NCI-H187 (cell line): ENCODE measurements at places on chromosomes 5 and 9.

- DNase-seq: no peak
These were observed 94.2 kb upstream of the SAP30L start for GRCh38 chr5:154351566-154351965.

- DNase-seq: no peak
These were observed 96.3 kb upstream of the FANCC start for GRCh38 chr9:95413793-95414192.

DNA sequence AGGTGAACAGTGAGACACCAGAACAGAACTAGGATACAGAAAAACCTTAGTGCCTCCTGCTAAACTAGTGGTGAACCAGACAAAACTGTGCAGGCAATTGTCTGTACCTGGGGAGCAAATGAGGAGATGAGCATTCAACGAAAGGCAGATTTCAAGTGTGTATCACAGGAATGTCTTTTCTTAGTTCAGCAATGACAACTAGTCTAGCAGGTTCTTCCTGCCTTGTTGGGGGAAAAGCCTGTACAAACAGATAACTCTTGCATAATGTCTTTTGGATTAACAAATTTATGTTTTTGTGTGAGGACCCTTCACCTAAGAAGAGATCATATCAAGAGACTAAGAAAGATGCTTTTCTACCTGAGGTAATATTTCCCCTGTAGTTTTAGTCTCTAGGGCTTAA is 21.8 kb upstream of the DENND4C start:
- DNase-seq: no peak

GRCh38 chr5:136047858-136048257 is 19.1 kb downstream of the TGFBI start:
- DNase-seq: no peak

GRCh38 chr5:139660105-139660922 is 12.2 kb downstream of the CXXC5 start:
- no peak for DNase-seq

DNA sequence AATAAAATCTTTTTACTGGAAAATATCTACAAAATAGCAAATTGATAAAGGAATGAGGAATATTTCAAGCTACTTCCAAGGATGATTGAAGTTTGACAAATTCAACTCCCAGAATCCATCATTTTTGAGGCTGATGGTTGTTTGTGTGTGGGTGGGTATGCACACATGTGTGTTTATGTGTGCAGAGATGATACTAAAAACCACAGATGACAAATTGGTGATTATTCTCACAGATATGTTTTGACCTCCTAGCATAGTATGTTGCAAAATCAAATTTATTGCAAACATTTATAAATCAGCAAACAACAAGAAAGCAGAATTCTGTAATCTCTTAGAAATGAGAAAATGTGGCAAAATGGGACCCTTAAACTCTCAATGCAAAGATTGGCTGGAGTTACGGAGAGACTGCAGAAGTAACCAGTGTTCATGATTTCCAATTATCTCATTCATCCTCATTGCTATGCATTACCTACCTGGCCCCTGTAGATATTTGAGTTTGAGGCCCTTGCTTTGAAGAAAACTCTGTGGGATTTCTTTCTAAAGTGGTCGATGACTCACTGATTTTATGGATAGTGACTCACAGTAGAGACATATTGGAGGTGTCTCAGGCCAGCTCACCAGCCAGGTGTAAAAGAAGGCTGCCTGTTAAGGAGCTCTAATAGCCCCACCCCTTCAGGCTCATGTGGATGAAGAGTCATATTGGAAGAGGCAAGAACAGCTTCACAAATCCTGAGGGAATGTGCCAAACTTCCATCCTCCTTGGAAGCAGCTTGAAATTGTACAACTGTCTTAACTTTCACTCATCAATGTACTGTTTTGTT is 44.6 kb upstream of the TMC1 start:
- DNase-seq: no peak

GRCh38 chr9:82584349-82584863 is 478.5 kb downstream of the RASEF start:
- no peak for DNase-seq

GRCh38 chr5:84783003-84783402 is 398.3 kb upstream of the EDIL3 start:
- DNase-seq: no peak

DNA sequence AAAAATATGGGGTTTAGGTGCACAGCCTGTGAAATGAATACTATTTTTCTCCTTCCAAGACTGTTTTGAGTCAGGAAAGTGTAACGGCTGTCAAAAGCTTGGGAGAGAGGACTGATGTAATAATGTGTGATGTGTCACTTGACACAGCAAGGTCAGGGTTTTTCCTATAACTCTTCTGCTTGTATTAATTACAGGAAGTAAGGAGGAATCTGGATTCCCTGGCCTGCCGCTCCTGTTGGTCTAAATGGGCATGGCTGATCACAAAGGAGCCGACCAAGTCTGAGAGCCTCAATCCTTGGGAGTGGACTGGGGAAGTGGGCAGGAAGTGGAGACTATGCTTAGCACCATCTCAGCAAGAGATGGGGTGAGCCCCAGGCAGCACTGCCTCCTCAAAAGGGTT is 16.7 kb upstream of the SLC28A3 start:
- DNase-seq: no peak

- DNase-seq: no peak
These were observed 904 bp downstream of the RPL12 start for GRCh38 chr9:127450243-127450760.

DNA sequence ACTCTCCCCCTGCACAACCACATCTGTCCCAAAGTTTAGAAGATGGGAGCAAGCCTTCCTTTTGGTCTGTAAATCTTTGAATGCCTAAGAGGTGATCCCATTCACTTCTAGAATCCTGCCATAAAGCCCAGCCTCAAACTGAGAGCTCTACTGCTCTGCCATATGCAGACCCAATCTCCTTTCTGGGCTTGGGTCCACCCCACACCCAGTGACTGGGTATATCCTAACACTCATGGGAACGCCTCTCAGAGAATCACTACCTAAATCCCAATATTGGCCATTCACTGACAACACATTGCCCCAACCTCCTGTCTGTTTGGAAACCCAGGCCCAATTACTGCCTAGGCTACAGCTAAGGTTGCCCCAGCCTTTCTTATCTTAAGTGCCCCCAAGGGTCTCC is 90.7 kb downstream of the MAMDC2 start:
- no peak for DNase-seq

- DNase-seq: peak; percentile 78
These were observed 28.8 kb downstream of the TMEM174 start for GRCh38 chr5:73201547-73202513.

GRCh38 chr5:116502616-116503015 is 72.0 kb downstream of the SEMA6A start:
- no peak for DNase-seq

DNA sequence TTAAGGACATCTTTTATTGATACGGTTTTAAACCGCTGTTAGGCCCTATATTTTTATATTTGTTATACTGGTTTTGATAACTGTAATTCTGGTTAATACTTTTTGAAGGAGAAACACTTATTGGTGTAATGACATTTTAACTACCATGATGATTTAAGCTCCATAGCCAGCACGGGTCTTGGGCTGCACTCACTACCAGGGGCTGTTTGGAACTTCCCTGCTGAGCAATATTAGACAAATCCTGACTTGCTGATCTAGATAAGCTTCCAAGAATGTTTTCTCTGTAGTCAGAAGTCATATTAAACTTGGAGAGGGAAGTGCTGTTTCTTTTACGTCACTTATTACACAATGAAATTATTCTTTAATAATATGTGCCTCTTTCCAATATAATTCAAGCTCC is 540.0 kb upstream of the GRAMD2B start:
- no peak for DNase-seq

DNA sequence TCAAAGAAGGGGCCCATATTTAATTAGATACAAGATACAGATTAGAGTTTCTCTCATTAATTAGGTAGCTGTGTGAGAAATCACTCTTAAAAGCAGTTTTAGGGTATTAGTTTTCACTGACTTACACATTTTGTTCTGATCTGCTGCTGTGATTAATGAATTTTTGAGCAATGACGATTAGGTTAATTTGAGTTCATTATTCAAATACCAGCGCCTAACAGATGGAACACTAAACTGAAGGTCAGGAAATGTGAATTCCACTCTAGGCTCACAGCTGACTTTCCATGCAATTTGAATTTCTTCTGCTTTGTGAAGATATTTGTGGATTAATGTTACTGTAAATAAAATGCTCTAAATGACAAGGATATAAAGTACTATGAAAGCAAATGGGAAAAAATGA is 380.6 kb downstream of the ADGRV1 start:
- DNase-seq: no peak

DNA sequence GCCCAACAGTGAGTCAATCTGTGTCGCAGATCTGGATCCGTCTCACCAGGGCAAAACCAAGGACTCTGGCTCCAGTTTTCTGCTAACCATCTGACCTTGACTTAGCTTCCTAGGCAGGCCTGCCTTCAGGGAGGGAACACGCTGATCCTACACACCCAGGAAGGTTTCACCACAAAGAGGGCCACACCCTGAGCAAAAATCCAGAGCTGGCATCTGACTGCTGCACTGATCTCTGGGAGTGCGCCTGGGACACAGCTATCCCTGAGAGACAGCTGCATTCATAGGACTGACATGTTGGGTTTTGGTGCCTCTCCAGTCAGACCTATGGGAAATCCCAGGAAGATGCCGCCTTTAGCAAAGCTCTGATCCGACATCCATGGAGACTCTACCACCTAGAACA is 47.5 kb downstream of the CDK5RAP2 start:
- DNase-seq: no peak

GRCh38 chr9:16985559-16986348 is 115.3 kb upstream of the BNC2 start:
- no peak for DNase-seq

- DNase-seq: no peak
These were observed 111.1 kb upstream of the FBN2 start for GRCh38 chr5:128649192-128649591.

DNA sequence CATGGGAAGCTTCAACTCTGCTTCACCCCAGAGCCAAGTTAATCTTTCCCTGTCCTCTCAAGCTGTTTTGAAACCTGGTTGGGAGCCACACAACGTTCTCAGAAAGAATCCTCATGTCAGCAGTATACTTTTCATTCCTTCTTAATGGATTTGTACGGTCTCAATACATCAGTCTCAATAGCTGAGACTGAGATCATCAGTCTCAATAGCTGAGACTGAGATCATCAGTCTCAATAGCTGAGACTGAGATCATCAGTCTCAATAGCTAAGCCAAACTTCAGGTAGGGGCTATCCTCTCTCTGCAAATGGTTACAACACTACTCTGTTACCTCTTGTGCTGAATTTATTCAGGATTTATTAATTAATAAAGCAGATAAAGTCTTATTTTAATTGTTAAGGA is 1317.4 kb upstream of the CDH9 start:
- no peak for DNase-seq

- DNase-seq: no peak
These were observed 56.5 kb upstream of the RAI14 start for GRCh38 chr5:34599471-34600117.

DNA sequence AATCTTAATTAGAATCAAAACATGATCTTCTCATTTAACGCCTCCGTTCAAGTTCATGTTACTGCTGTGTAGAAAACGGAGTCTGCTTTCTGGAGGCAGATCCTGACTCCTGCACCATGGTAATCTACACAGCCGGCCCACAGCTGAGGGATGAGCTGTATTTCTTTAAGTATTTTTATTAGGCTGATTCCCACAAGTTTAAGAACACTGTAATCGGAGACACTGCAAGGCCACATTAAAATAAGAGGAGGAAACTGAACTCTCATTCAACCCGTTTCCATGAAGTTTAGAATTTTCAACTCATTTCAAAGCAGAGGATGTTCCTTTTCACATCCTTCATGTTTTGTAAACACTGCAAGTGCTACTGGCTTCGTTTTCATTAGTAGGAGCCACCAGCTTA is 372.2 kb downstream of the NFIB start:
- DNase-seq: no peak

- DNase-seq: no peak
These were observed 14.6 kb upstream of the SNX2 start for GRCh38 chr5:122760236-122760635.

- DNase-seq: no peak
These were observed 134.3 kb upstream of the POU5F2 start for GRCh38 chr5:93875693-93876092.

DNA sequence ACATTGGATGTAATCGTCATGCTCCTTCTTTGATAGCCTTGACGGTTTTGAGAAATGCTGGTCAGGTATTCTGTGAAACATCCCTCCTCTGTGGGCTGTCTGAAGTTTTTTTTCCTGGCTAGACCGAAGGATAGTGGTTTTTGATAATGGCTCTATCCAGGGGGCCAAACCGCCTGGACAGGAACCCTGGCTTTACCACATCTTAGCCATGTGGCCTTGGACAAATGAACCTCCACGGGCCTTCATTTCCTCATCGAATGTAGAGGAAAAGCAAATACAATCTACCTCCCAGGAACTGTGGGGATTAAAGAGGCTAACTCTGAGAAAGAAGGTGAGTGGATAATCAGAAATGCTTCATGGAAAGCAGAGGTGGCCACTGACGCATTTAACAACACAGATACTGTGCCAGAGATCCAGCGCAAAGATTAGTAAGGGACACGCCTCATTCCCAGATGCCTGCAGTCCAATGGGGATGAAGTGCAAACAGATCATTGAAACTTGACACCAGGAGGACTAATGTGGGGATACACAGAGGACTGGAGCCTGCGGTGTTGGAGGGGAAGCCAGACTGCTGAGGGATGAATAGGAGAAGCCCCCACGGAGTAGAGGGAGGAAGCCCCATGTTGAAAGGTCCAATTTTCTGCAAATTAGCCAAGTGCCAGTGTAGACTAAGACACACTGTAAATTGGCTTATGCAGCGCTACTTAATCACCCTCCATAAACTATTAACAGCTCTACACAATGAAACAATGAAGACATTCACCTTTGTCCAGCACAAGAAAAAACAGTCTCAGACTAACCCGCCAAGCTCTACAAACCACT is 41.6 kb downstream of the MYO10 start:
- peak; percentile 9 for DNase-seq

DNA sequence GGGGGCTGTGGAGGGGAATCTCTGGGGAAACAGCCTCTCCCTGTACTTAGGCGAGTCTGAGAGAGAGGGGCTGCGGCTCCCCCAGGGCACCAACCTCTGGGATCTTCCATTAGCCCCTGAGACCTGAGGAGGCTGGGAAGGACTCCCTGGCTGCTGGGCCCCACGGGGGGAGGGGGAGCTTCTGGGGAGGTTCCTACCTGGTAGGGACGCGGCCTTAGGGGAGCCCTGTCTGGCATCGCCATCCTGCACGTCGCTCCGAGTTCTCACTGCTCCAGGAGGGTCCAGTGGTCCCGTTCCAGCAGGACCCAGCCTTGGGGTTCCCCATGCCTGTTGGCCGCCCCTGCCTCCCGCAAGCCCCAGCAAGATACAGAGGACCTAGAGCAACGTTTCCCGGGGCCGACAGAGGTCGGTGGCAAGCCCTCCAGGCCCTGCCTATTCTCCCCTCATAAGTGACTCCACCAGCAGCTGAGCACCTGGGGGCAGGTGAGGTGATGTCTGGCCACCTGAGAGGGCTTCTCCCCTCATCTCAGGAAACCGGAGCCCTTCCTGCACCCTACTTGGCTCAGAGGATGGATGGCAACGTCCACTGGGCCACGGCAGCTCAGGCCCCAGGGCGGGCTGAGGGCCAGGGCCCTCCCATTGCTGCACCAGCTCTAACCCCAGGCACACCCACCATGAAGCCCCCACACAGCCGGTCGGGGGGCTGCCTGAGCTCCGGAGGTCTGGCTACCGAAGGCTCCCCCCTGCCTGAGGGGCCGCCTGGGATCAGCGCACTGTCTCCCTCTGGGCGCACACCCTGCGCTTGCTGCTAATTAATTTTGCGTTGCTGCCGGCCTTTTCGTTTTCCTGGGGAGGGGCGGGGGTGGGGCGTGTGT is 22.5 kb downstream of the TPPP start:
- DNase-seq: no peak
